ENCODE measurements at places on chromosomes 11 and 22.

DNA sequence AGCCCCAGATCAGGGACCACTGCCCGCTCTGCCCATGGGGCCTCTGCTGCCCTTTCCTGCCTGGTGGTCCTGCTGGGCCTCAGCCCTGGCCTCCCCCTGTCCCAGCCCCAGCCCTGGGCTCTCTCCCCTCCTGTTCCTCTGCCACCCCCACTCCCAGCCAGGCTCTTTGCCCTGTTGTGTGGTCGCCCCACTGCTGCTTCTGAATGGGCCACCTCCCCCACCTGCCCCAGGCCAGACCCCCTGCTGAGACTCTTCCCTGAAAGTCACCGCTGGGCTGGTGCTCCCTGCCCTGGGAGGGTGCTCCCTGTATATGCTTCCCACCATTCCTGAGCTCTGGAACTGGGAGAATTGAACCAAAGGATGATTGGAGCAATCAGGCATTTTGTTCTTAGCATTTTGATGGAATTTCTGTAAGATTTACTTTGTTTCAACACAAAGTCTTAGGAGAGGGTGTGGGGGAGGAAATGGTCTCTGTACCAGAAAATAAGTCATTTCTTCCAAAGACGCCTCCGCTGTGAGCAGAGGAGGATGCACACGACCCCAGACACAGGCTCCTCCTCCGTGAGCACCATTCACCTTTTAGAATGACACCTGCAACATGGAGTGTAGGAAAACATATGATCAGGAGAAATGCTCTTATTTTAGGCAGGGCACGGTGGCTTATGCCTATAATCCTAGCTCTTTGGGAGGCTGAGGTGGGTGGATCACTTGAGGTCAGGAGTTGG lies 5.2 kb downstream of the APOBEC3B start:
- DNase-seq, result no peak

DNA sequence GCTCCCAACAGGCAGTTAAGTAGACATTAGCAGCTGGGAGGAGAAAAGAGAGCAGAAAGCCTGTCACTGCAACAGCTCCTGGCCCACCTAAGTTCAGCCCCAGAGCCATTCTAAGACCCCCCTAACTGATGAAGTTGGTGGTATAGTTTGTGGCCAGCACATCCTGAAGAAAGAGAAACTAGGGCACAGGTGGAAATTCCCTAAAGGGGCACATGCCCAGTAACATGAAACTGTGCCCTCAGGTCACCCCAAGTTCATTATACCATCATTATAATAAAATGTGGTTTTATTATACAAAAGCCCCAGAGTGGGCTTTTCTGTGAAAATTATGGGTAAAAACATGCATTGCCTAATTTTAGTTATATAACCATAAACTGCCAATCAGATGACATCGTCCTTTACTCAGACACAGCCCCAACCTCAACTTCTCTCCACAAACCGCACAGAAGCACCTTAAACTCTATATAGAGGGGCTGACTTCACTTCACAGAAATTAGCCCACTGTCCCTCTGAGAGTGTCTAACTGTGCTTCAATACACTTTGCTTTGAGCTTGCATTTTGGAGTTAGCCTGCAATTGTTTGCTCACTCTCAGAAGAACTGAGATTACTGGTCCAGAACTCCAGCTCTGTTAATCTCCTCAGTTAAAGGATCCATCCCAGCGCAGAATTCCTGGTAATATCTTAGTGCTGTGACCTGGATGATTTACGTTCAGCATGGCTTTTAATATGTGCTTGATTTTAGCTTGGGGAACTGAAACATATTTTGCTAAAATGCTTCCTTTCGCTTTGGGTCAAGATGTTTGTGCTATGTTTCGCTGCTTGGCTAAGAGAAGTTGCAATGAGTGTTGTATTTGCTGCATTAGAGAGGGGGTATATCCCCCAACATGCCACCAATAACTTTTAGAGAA lies 1.8 kb upstream of the APOL3 start:
- DNase-seq, result no peak

GRCh38 chr22:24503137-24503842 lies 8.2 kb downstream of the UPB1 start:
- DNase-seq, result peak; percentile 68

DNA sequence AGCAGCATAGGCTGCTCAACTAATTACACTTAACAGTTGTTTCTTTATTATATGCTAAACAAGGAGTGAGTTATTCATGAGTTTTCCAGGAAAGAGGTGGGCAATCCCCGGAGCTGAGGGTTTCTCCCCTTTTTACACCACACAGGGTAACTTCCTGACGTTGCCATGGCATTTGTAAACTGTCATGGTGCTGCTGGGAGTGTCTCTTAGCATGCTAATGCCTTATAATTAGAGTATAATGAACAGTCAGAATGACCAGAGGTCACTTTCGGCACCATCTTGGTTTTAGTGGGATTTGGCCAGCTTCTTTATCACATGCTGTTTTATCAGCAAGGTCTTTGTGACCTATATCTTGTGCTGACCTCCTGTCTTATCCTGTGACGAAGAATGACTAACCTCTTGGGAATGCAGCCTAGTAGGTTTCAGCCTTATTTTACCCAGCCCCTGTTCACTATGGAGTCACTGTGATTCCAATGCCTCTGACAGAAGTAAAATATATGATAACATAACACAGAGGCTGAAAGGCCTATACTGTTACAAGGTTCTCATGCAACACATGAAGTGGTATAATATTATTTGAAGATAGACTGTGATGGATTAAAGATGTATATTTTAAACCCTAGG lies 41.3 kb upstream of the RDX start:
- no peak for DNase-seq

- DNase-seq, result no peak
Observed at GRCh38 chr11:5297721-5298323, 3.9 kb downstream of the OR51B4 start.

DNA sequence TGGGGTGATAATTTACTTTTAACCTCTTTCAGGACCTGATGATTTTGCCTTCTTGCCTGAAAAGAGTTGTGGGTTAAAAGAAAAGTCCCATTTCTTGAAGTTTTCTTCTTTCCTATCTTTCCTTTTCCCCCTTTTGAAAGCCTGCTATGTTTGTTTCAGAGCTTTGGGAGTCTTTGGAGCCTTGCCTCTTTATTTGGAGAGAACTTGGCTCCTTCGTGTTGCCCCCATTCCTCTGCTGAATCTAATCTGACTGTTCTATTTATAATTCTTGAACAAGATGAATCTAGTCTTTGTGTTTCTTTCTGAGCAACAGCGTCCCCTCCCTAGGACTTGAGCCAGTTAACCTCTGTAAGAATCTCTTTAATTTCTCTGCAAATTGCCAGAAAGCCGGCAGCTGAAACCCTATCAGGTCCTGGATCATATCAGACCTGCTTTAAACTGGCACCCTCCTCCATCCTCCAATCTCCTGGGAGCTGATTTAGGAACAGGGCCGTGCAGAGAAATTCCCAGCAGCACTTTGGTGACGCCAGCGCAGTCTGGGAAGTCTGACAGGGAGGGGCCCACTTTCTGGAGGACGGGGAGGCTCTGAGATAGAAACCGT lies 289.1 kb upstream of the SORL1-AS1 start:
- no peak for DNase-seq
